NK-92 treated with Interleukin-12 subunit alpha and Interleukin-12 subunit beta, amount 100 ng/mL, for 24 hours (cell line): ENCODE measurements at places on chromosomes 1 and 21.

DNA sequence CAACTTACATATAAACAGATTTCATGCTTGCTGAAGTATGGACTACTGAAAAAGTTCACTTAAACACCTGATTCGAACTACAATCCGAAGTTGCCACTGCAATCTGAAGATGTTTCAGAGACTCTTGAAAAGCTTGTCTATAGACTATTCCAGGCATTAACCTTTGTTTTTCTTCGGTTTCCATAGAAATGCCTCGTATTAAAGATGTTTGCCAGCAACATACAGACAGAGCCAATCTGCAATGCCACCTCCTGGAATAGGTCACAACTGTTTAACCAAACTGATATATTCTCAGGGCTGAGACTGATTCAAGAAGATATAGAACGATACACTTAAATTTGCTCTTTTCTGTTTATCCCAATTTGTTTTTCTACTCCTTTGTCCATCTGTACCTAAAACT, 28.9 kb upstream of the DMRTB1 start:
- no peak for DNase-seq

DNA sequence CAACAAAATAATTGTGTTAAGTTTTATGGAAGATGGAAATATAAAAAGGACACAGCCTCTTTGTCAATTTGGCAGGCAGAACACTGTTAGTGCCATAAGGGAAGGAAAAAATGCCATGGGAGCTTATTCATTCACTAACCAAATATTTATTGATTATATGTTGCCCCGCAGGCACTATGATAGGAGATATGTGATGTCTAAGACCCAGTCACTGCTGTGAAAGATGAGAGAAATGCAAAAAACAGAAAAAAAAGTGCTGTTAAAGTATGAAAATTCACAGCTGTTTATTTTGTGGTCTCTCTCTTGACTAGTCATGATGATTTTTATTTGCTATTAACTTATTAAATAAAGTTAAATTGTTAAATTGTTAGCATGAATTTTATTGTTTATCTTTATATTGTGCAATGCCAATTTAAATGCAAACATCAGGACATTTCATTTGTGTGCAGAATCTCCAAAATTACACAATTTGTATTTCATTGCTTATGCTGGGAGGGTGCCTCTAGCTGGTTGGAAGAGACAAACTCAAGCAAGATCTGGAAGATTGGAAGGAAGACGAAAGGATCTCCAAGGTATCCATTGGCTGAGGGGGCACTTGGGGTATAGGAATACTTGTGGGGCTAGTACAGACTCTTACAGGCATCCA, 17.8 kb upstream of the PTGFR start:
- DNase-seq: no peak

DNA sequence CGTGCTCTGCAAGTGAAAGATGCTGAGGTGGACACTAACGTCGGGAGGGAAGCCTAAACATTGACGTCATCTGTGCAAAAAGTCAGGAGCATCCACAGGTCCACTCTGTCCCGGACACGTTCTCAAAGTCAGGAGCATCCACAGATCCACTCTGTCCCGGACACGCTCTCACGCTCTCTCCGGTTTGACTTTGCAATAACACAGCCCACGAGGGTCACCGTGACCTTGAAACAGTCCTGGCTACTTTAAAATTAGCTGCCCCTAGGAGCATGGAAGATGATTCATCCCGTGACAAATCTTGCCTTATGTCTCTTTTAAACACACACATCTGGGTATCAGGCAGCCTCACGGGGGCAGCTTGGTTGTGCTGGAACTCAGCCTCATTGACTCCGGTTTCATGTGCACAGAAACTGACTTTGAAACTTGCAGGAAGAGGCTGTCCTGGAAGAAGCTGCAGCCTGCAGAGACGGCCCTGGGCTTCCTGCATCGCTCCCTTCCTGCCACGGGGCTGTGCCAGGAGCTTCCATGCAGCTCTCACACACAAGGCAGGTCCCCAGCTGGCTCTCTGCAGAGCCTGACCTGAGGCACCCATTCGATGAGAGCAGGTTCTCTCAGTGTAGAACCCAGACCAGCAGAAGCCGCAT, 18.1 kb upstream of the COL18A1 start:
- no peak for DNase-seq

DNA sequence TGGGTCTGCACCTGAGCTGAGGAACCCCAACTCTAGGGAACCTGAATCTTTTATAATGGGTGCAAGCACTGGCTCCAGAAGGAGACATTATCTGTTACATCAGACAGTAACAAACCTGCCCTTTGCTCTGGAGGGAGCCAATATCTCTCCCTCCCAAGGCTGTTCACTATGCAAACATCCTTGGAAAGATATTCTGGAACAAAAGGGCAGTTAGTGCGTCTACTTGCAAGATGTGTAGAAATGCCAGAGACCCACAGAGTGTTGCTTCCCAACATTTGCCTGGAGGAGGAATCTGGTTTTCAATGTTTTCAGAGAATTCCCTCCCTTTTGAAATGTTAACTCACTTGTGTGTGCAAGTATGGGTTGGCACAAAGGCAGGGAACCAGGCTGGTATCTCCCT, 31.9 kb downstream of the UMODL1 start:
- no peak for DNase-seq

- DNase-seq: no peak
Observed at GRCh38 chr1:65079941-65080340, 68.1 kb upstream of the AK4 start.

GRCh38 chr1:226211181-226211821, 12.2 kb upstream of the MIXL1 start:
- DNase-seq: no peak

DNA sequence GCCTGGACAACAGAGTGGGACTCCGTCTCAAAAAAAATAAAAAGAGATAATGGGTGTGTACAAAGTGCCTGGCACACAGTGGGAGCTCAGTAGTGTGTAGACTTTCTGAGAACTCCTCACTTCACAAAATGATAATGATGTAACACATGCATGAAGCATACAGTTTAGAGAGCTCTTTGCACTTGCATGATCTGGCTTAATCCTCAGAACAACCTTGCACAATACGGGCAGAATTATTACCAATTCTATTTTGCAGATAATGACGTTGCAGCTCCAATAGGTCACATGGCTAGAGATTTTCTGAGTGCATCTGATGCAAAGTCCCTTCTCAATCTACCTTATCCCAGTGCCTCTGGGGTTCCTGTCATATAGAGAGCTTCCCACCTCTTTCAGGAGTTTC, 71.4 kb downstream of the CD247 start:
- no peak for DNase-seq
